ENCODE measurements at places on chromosomes 6 and 20.

- DNase-seq = no peak
Observed at GRCh38 chr20:57216669-57217068, 49.8 kb downstream of the BMP7 start.

GRCh38 chr6:170459451-170459850 is 93.7 kb downstream of the PSMB1 start:
- DNase-seq = peak; percentile 49

- DNase-seq = no peak
Observed at GRCh38 chr6:162344646-162345010, 382.9 kb downstream of the PRKN start.

DNA sequence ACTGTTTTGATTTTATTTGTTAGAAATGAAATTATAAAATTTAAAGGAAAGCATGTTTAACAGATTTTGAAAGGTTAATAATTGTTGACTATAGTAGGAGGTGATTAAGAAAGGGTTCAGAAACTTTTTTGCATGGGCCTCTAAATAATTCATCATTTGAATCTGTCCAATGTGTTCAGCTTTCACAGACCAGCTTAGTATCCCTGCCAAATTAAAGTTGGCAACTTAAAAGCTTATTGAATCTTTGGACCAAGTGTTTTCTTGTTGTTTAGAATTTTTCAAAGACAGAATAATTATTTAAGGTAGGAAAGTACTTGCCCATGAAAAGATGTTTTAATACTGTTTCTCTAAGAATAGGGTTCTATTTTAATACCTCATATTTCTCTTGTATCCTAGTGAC is 466.0 kb downstream of the GJA1 start:
- DNase-seq = no peak

DNA sequence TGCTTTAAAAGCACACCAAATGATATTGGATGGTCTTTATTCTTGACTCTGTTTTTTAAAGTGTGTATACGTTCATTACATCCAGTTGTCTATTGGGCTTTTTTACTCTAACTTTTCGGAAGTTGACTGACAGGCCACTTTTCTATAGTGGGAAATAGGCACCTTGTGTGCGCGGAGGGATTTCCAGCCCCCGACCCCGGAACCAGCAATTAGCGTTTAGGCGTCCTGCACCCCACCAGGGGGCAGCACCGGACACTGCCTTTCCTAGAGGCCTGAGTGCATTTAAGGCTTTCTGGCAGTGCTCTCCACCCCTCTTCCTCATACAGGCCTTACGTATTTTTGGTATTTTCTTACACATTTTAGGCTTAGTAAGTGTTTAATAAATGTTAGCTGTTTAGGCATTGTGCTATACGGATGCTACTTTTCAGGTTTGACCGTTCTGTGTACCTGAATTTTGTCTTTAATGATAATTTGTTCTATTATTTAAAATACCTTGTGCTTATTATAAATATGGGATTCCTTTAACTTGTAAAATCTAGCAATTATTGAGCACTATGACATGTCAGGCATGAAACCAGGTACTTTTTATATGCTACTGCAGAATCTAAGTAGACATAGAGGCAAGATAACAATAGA is 231.8 kb downstream of the BCKDHB start:
- peak; percentile 47 for DNase-seq

Measured in stimulated activated CD8-positive, alpha-beta memory T cell treated with anti-CD3 and anti-CD28 coated beads, Interleukin-15, amount 100 ng/mL, for 48 hours (primary cell).